ENCODE measurements at places on chromosomes 2 and 18.

- peak; percentile 77 for DNase-seq
These were observed 73.2 kb upstream of the NRP2 start for GRCh38 chr2:205609113-205609512.

- peak; percentile 70 for DNase-seq
These were observed 216.3 kb downstream of the ANAPC1 start for GRCh38 chr2:111667542-111668273.

GRCh38 chr2:227317834-227318233 lies 7.2 kb upstream of the MFF start:
- DNase-seq, result no peak

- no peak for DNase-seq
These were observed 347.8 kb upstream of the GULP1 start for GRCh38 chr2:187943772-187944369.

GRCh38 chr2:132429941-132430573 lies 13.5 kb downstream of the GPR39 start:
- DNase-seq, result no peak

GRCh38 chr2:36480028-36480427 lies 117.9 kb downstream of the FEZ2 start:
- no peak for DNase-seq

GRCh38 chr2:99032786-99033185 lies 96.8 kb upstream of the CRACDL start:
- no peak for DNase-seq

DNA sequence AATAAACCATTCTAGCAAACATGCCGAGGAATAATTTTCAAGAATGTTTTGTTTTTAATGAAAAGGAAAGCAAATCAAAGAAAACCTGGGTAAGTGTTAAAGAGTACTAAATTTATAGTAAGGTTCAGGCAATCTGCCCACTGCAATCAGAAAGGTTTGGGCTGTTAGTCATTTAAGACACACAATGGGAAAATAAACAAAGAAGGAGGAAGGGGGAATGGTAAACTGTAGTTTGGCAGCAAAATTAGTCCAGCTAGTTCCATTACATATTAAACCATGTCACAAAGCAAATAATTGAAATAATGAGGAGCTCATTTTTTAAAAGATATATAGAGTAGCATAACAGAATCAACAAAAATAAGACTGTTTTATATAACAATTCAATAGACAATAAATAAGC lies 87.5 kb upstream of the COPS8 start:
- DNase-seq, result peak; percentile 46

DNA sequence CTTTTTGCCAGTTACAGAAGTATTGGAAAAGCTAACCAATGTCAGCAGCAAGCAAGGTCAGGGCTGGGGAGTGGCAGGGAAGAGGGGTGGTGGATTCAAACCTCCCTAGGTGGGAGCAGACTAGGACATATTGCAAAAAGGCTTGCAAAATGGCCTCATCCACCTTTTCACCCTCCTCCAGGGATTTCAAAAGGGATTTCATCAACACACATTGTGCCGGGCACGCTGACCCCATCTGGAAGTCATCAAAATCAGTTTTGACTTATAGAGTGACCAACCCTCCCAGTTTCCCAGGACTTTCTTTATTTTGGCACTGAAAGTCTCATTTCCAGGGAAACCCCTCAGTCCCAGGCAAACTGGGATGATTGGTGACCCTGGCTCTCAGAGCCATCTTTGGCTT lies 94.7 kb downstream of the BIN1 start:
- peak; percentile 36 for DNase-seq

DNA sequence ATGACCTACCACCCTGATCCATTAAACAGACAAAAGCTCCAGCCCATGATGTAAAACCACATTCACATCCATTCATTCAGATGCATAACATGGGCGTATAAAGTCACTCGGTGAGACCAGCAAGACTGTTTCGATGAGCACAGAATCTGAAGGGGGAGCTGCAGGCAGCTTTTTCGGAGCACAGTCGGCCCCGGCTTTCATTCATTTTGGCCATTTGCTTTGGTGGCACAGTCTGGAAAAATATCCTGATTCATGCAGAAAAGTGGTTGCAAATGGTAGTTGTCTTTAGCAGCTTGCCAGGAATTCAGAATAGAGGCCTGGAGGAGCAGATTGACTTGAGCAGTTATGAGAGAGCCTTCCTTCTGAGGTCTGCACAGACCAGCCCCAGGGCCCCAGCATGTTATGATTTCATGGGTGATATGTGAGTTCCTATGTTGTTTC lies 11.2 kb downstream of the ARID5A start:
- peak; percentile 34 for DNase-seq

DNA sequence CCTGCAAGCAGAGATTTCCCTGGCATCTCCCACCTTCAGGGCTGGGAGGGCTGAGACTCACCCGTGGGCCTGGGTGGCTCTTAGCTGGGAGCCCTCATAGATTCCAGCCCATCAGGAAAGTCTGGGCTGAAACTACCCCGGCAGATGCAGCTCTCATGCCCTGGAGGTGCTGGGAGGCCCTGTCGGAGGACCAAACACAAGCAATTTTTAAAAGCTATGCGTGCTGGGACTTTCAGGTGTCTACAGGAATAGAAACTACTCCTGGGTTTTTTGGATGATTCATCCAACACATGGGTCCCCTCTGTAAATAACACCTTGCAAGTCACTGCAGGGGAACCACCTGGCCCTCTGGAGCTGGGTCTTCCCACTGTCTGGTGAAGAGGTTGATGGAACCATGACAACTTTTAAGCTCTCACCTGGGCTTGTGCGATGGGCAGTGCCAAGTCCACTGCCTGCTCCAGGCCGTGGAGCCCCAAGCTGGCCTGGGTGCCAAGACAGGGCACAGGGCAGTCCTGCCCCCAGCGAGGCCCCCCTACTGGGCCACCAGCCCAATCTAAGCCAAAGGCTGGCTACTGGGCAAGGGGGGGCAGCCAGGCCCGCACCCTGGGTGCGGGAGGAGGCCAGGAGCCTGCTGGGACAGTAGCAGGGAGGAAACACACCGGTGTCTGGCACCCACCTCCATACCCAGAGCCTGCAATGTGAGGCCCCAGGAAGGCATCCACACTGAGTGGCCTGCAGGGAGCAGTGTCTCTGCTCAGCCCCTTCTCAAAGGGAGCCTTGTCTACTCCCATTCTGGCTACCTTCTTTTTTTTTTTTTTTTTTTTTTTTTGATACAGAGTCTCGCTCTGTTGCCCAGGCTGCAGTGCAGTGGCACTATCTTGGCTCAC lies 1.1 kb upstream of the GPR55 start:
- DNase-seq, result no peak

GRCh38 chr2:98378901-98379300 lies 32.6 kb downstream of the CNGA3 start:
- no peak for DNase-seq

DNA sequence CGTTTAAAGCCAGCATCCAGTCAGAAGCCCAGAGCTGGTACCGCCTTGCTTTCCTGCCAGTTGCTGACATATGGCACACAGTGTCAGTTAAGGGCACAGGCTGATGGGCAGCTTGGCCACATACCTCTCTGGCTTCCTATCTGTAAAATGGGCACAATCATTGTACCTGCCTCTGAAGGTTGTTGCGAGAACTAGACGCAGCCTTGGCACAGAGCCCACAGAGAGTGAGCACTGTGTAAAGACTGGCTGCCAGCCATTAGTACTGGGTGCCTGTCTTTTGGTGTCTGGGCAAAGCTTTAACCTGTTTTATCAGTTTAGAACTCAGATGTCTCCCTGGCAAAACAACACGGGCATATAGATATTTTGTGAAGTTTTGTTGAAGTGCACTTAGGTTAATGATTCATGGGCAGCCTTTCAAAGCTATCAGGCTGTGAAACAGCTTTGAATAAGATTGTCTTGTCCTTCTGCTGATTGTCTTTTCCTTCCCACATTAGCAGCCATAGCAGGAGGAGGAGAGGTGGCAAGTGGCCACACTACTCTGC lies 269.5 kb downstream of the NEDD4L start:
- no peak for DNase-seq

DNA sequence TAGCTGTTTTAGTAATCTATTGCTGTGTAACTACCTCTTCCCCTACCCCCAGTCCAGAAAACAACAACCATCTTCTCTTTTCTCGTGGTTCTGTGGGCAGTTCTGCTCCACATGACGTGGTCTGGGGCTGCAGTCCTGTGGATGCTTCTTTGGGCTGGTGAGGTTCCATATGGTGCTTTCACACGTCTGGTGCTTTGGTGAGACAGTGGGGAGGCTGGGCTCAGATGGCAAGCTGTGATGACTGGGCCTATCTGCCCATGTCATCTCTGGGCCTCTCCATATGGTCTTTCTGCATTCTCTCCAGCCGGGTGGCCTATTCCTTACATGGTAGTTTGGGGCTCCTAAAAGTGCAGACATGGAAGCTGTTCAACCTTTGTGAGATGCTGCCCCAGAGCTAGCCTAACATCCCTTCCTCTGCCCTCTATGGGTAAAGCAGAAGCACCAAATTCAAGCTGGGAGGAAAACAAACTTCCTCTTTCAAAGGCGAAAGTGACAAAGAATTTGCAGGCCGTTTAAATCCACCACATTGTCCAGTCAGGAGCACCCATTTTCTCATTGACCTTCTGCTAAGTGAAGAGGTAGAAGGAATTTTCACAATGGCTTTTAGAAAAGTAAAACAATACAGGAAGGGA lies 68.3 kb upstream of the IL1R1 start:
- DNase-seq, result no peak

DNA sequence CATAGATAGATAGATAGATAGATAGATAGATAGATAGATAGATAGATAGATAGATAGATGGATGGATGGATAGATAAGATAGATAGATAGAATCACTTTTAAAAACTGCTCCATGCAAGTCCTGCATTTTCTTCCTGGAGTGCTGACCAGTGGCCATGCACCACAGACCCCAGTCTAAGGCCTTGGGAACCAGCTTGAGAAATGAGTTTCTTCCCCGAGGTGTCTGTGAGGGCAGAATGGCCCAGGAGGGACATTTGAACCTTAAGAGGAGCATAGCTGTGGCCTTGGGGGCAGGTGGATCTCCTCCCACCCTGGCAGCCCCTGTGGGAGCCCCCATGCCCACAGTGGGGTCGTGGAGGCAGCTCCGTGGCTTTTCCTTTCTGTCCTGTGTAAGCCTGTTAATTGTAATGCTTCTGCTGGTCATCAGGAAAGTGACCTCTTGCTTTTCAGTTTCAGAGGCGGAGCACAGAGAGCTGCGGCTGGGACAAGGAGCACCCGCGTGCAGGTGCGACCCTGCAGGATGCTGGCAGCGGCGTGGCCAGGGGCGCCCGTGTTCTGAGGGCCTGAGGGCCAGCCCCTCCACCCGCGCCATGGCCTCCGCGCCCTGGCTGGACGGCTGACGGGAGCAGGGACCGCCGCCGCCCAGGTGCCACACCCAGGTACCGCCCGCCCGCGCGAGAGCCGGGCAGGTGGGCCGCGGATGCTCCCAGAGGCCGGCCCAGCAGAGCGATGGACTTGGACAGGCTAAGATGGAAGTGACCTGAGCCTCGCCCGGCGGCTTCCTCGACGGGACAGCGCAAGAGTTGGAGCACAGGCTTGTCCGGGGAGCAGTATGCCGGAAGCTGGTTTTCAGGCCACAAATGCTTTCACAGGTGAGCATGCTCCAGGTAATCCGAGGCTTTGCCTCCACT lies 168.6 kb downstream of the LDLRAD4 start:
- no peak for DNase-seq

DNA sequence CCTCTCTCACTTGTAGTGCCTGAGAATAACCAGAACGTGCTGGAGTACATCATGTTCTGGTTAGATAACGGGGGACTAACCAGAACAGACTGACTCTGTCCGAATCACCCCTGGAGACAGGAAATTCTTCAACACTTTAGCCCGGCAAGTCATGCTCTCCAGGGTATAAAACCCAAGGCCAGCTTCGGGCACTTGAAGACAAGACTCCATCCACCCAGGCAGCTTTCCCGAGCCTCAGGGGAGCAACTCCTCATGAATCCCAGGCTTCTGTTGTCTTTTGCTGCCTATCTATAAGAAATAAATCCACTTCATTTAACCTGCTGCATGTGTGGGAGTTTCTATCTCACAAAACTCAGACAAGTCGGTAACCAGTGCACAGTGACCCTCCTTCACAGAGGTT lies 99.6 kb downstream of the KCNF1 start:
- DNase-seq, result no peak

- DNase-seq, result no peak
These were observed 140.1 kb downstream of the NR4A2 start for GRCh38 chr2:156192468-156192867.

DNA sequence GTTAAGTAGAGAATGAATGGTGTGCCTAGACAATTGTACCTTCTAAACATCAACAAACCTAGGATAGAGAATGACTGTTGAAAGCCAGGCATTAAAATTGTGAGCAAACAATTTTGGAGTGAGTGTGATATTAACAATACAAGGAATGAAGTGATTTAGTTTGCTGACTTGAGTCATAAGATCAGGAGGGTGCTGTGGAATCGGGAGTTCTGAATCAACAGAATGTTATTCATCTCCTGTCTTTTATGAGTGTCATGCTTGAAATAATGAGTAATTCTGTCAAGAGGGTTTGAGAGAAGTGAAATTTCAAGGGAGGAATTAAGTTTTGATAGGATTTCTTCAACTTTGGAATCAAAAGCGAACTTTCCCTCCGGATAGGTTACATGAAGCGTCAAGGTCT lies 214.4 kb upstream of the DSEL start:
- DNase-seq, result peak; percentile 77

DNA sequence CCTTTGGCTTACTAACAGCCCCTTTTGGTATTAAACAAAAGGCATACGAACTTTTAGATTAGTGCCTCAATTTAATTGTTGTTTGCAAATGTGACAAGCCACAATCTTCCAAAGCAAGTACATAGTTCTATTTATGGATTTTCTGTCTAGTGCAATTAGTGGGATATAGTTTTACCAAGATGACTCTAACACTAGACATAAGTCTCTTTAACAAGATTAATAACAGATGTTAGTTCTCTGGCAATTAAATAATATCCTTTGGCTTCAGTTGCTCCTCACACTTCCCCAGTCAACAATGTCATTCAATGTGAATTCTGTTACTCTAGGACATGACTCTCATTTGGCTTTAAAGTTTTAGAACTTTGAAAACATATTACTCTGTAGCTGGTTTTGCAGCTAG lies 16.7 kb upstream of the MC4R start:
- DNase-seq, result peak; percentile 62

DNA sequence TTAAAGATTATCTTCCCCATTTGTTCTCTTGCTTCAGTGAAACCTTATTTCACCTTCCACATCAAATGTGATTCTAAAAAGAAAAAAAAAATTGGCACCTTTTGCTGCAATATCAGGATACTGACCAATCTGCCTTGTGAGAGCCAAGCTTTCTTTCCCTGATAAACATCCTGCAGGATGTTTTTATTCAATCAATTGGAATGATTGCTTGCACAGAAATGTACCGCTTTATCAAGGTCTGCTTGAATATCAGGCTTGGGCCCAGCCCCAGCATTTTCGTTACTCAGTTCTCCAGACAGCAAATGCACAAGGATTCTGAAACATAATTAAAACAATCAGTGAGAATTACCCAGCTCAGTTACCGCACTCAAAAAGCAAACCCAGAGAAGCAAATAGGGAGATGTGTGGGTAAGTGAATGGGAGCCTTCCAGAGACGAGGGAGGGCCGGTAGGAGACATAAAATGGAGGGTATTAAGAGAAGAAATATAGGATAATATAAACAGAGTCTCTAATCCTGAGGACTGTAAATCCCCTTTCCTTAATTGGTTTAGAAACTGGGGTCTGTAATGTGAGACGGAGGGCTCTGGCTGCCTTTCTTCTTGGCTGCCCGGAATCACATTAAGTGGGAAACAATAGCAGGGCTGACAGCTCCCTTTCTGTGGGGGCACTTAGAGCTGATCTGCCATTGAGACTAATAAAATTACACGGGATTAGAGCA lies 291.8 kb downstream of the ICOS start:
- DNase-seq, result no peak
